ENCODE measurements at places on chromosomes 4 and X. TPM values are rescaled to one million over a fixed set of nuclear protein-coding genes. Genes with fewer than 3 reads are reported as not detected.

CYSLTR1 gene
- polyA plus RNA-seq = 8.4 TPM

TMEM184C gene
- 20.1 TPM for polyA plus RNA-seq

NFKB1 gene
- polyA plus RNA-seq = 17.0 TPM

PAGE2 gene
- polyA plus RNA-seq = not detected

SERPINA7 gene
- not detected for polyA plus RNA-seq

CENPE gene
- polyA plus RNA-seq = 4.3 TPM

SOWAHB gene
- 0.05 TPM for polyA plus RNA-seq

LARP7 gene
- 55.4 TPM for polyA plus RNA-seq

TRAM1L1 gene
- polyA plus RNA-seq = 4.4 TPM

VCX3A gene
- polyA plus RNA-seq = not detected

SLC9B1 gene
- polyA plus RNA-seq = 1.5 TPM

TLR2 gene
- 2.2 TPM for polyA plus RNA-seq

NAT8L gene
- 4.3 TPM for polyA plus RNA-seq

DNA sequence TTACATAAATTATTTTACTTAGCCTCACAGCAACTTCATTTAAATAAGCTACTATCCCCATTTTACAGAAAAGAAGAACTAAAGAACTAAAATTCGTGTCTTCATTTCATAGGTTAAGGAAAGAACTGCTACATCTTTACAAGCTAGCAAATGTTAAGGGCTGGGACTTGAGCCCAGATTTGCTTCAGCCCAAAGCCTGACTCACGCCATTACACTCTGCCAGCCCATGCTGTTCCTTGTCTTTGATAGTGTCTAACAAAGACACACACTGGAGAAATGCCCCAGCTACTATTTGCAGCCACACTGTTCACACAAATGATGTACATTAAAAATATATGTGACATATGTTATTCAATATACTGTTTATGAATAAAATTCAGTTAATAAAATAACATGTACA, 29.0 kb upstream of the ERVMER34-1 start:
- peak; percentile 2 for DNase-seq

GRCh38 chr4:8688041-8688907, 95.7 kb downstream of the CPZ start:
- DNase-seq = no peak

GRCh38 chrX:102044496-102044895, 81.0 kb upstream of the TCEAL2 start:
- no peak for DNase-seq

- no peak for DNase-seq
These were observed 18.3 kb downstream of the SCARB2 start for GRCh38 chr4:76195326-76195725.

DNA sequence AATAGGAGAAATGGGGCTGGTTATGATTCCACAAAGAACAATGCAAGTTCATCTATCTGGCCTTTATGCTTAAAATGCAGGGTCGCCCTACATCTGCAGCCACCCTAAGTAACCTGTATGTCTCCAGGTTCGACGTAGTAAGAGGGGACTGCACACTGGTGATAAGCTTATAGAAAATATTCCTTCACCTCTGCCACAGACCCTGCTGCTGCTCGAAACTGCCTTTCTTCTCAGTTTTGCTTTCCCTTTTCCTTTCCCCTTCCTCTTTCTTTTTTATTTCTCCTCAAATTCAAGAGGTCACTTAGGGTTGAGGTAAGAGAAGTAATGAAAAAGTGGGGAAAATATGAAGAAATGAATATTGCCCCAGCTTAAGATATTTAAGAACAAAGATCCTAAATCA, 123.5 kb downstream of the DCHS2 start:
- no peak for DNase-seq

GRCh38 chr4:84483688-84484087, 15.4 kb downstream of the NKX6-1 start:
- DNase-seq = no peak

DNA sequence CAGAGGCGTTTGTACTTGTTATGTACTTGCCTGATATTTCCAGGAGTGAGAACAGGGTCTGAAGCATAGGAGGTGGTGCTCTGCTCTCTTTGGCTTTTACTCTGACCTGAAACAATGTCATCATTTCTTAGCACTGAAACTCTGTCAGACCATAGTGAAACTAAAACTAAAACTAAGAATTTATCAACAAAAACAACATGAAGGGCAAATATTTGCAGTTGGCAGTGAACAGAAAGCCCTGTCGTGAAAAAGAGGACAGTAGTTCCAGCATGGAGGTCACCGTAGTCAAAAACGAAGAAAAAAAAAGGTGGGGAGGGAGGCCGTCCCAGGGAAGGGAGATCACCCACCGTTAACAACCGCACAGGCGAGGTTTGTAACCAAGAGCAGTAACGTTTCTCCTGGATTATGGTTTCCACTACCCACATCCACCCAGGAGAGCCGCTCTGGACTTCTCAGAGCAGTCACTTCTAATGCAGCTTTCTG, 97.5 kb downstream of the ANK2 start:
- DNase-seq = no peak

DNA sequence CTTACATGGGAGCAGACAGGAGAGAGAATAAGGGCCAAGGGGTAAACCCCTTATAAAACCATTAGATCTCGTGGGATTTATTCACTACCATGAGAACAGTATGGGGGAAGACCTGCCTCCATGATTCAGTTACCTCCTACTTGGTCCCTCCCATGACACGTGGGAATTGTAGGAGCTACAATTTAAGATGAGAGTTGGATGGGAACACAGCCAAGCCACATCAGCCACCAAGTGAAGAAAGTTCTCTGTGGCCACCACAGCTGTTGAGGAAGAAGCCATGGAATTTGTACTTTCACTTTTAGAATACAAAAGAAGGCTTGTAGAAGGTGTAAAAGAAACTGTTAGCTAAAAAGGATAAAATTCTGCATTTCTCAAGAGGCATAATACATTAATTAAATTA, 67.0 kb upstream of the CXorf51A start:
- no peak for DNase-seq

GRCh38 chrX:32408389-32408788, 803.0 kb downstream of the DMD start:
- DNase-seq = no peak

DNA sequence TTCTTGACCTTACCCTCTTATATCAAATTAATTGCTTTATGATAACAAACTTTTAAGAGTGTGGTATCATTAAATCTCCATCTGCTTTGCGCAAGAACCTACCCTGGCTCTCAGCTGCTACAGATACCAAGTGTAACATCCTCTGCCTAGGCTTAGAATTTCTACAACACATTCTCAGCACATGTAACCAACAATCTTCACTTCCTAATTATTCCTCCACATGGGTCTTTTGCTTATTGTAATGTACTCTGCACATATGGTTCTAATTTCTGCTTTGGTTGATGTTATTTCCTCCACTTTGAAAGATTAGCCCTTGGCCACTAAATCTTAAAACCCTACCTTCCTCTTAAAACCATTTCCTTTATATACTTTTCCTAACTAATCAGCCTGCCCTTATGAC, 242.4 kb downstream of the ARHGAP24 start:
- no peak for DNase-seq

DNA sequence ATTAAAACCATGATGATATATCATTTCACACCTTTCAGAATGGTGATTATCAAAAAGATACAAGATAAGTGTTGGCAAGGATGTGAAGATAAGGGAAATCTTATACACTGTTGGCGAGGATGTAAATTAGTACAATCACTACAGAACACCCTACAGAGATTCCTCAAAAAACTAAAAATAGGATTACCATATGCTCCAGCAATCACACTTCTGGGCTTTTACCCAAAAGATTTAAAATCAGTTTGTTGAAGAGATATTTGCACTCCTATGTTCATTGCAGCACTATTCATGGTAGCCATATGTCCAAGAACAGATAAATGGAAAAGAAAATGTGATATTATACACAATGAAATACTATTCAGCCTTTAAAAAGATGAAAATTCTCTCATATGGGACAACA, 240.4 kb downstream of the GABRG1 start:
- no peak for DNase-seq

DNA sequence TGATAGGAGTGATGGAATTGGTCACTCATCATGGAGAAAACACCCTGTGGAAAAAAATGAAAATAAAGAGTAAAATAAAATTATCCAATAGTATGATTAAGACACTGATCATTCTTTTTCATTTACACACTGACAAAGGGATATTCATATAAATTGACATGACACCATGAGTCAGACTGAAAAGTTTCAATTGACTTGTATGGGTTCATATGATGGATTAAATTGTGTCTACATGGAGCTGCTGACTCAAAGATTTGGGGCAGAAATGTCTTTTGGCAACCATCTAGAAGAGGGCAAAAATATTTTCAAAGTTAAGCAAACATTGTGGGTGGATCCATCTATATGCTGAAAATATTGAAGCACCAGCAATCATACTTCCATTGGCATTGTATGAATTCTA, 153.4 kb upstream of the PPP3CA start:
- DNase-seq = no peak

DNA sequence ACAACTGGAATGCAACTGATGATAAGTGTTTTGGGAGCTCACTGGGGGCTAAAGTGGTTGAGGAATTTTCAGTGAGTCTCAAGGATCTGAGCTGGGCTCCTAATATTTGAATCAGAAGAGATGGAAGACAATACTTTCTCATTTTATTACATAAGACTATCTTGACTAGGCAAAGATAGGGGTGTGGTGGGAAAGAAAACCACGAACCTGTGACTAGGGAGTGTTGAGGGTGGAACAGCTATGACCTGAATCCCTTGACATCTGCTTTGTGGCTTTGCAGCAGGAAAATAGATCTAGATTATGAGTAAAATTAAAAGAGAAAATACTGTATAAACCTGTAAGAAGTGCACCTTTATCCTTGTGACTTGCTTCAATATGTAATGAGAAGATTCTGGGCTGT, 295.1 kb upstream of the TEX13A start:
- DNase-seq = no peak

GRCh38 chr4:153465140-153465539, 1.0 kb upstream of the TMEM131L start:
- no peak for DNase-seq

GRCh38 chr4:16687845-16688244, 210.6 kb downstream of the LDB2 start:
- DNase-seq = no peak

- no peak for DNase-seq
These were observed 96.6 kb upstream of the IL13RA1 start for GRCh38 chrX:118630848-118631247.

DNA sequence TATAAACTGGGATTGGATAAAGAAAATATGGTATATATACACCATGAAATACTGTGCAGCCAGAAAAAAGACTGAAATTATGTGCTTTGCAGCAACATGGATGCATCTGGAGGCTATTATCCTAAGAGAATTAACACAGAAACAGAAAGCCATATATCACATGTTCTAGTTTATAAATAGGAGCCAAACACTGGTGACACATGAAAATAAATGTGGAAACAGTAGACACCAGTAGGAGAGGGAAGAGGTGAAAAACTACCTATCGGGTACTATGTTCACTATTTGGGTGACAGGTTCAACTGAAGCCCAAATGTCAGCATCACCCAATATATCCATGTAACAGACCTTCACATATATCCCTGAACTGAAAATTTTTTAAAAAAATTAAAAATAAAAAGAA, 725.1 kb downstream of the C4orf33 start:
- no peak for DNase-seq

- DNase-seq = no peak
These were observed 312.2 kb downstream of the DCTD start for GRCh38 chr4:182604953-182605352.

DNA sequence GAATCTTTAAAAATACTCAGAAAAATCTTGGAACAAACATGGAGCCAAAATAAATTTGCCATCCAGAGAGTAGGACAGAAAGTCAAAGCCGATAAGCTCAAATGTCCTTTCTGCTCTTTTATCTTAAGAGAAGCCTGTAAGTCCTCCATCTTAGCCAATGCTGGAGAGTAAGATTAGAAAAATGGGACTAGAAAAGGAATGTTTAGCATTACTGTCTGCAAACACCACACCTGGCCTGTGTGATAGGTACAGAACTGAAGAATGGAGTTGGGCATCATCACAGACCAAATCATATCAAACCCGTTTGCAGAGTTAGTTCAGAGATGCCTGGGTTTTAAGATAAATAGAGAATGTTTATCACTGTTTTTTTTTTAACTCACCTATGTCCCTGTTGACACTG, 10.5 kb upstream of the SLC39A8 start:
- DNase-seq = no peak

GRCh38 chr4:147355032-147355656, 125.8 kb upstream of the EDNRA start:
- no peak for DNase-seq

DNA sequence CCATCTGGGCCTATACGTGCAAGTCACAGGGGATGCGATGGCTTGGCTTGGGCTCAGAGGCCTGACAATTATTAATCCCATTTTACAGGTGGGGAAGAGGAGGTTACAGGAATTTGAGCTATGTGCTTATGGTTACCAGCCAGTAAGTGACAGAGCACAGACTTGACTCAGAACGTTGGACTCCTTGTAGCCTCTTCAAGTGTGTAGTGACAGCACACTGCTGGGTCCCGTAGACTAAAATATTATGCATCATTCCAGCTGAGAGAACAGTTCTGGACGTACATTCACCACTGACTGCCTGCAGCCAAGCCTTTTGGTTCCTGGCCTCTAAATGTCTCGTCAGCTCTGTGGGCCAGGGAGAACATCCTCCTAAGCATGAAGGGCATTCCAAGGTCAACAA, 314.5 kb downstream of the GPAT3 start:
- DNase-seq = no peak

DNA sequence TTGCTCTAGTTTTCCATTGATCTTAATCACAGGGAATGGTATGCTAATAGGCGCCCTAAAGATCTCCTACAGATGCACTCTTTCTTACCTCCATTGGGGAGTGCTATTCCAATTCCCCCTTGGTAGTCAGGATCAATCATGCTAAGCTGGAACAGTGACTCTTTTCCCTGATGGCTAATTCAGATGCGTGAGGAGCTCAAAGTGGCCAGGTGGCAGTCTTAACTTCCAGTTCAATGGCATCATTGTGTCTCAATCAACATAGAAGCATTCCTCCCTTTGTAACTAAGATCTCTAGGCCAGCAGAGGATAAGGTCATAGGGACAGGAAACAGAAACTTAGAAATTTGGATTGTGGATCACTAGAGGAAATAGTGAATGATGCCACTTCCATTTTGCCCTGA, 216.8 kb downstream of the GRID2 start:
- DNase-seq = no peak

GRCh38 chrX:71627588-71628404, 9.5 kb upstream of the CXCR3 start:
- no peak for DNase-seq

DNA sequence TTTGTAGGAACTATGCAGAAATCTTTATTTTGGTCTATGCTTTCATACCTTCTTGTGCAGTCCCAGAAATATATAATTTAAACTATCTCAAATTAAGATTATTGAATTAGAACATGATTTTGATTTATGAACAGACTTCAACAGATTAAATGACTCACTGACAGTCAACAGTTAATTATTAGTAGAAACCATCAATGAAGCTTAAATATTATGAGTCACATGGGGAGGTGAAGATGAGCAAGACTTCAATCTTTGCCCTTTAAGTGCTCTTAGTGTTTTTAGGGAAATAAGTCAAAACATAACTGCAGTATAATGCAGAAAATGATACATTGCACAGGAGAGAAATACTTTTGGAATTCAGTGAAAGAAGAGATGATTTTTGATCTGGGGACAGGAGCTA, 81.5 kb upstream of the BMP3 start:
- DNase-seq = no peak
